H1 (cell line): ENCODE measurements at places on chromosomes 3 and 15.

DNA sequence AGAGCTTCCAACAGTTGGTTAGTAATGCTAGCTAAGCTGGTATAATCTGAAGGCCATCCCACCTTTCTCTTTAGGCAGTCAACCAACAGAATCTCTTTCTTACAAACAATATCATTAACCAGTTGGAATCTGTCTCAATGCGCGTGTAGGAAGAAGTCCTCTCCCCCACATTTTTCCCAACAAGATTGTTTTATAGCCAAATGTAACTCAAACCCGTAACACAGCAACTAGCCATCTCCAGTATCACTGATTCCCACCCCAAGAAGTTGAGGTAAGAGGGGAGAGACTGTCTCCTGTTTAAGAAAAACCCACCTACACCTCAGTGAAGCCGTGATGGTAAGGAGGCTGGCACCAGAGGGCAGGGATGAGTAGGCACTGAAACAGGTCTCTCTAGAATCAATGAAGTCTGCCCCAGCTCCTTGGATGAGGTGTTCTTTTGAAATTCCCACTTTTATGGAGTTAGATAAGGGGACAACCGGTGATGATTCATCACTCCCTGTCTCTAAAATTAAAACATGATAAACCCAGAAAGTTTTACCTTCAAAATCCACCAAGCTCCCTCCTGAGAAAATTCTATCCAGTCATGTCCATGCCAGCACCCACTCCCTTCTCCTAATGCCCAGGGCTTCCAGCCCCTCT is 30.9 kb downstream of the CDC25A start:
- no peak for DNase-seq

- no peak for DNase-seq
These were observed 5.2 kb upstream of the PRKCD start for GRCh38 chr3:53155760-53156159.

GRCh38 chr3:72152551-72153476 is 367.9 kb upstream of the PROK2 start:
- DNase-seq = no peak

- no peak for DNase-seq
These were observed 48.2 kb upstream of the ALDH1A3 start for GRCh38 chr15:100831467-100831866.

DNA sequence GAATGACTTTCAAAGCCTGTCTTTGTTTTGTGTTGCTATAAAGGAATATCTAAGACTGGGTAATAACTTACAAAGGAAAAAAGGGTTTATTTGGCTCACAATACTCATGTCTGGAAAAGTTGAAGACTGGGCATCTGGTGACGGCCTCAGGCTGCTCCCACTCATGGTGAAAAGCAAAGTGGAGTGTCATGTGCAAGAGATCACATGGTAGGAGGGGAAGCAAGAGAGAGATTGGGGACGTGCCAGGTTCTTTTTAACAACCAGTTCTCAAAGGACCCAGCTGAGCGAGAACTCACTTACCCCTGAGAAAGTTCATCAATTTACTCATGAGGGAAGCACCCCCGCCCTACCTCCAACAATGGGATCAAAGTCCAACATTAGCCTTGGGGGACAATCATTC is 929.4 kb downstream of the ROBO1 start:
- no peak for DNase-seq

- no peak for DNase-seq
These were observed 11.0 kb upstream of the VPS39 start for GRCh38 chr15:42218953-42219592.

GRCh38 chr3:56667973-56668579 is 15.0 kb downstream of the TASOR start:
- DNase-seq = no peak

DNA sequence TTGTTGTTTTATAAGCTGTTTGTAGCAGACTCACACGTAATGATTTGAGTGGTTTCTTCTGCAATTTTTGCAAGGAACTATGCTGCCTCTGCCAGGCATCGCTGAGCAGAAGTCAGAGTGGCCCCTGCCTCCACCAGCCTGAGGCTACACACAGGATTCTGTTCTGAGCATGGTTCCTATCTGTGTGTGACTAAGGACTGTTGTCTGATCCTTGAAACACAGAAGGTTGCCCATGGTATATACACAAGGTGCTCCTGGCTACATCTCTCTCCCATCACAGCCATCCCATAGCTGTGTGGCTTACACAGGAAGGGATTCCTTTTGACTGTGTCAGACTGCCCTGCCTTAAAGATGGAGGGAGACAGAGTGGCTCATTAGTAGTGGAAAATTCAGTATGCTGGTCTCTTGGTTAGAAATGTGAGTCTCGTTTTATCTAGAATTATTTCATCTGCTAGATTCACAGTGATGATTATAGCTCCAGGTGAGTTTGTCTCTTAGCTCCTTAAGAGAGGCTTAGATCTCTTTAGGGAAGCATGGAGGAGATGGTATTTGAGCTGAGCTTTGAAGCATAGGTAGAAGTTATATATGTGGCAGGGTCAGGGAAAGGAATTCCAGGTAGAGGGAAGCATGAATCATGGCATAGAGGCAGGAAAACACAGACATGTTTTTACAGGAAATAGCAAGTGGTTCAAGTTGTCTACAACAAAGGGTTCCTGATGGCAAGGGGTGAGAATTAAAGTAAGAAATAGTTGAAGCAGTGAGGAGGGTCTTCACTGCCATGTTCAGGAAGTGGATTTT is 37.5 kb downstream of the SNAPC5 start:
- no peak for DNase-seq

- no peak for DNase-seq
These were observed 166.8 kb upstream of the MLF1 start for GRCh38 chr3:158404131-158404718.
